NCI-H1092 (cell line): ENCODE measurements at places on chromosomes 7 and 10.

- no peak for DNase-seq
Measured at GRCh38 chr7:38283809-38284208, 10.4 kb upstream of the TARP start.

- DNase-seq = no peak
Measured at GRCh38 chr7:35831208-35831607, 30.4 kb downstream of the SEPTIN7 start.

- DNase-seq = peak; percentile 53
Measured at GRCh38 chr7:32164341-32164996, 94.3 kb upstream of the PDE1C start.

DNA sequence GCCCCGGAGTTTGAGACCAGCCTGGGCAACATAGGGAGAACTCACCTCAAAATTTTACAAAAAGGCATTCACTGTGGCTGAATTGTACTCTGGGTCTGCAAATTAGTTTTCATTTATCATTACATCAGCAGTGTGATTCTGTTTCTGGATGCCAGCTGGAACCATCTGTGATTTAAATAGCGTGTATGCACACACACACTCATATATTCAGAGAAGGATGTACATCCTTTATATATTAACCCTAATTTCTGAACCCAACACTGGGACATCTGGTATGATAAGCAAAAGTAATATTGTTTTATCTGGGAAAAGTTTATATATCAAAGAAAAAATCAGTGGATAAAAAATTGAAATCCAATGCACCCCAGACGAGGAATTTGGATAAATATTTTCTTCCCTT lies 33.8 kb upstream of the LYZL1 start:
- DNase-seq = no peak

DNA sequence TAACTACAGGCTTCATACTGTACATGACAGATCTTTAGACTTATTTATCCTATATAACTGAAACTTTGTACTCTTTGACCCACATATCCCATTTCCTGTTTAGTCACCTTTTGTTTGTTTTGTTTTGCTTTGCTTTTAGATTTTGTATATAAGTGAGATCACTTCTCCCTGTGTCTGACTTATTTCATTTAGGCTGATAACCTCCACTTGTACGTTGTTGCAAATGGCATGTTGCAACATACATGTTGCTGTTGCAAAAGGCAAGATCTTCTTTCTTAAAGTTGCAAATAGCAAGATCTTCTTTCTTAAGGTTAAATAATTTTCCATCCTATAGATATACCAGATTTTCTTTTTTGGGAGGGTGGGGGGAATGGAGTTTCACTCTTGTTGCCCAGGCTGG lies 341.5 kb downstream of the OTUD1 start:
- DNase-seq = no peak
